ENCODE measurements at places on chromosomes 1 and 21.

- no peak for DNase-seq
Measured at GRCh38 chr1:12580054-12580887, 37.7 kb downstream of the DHRS3 start.

DNA sequence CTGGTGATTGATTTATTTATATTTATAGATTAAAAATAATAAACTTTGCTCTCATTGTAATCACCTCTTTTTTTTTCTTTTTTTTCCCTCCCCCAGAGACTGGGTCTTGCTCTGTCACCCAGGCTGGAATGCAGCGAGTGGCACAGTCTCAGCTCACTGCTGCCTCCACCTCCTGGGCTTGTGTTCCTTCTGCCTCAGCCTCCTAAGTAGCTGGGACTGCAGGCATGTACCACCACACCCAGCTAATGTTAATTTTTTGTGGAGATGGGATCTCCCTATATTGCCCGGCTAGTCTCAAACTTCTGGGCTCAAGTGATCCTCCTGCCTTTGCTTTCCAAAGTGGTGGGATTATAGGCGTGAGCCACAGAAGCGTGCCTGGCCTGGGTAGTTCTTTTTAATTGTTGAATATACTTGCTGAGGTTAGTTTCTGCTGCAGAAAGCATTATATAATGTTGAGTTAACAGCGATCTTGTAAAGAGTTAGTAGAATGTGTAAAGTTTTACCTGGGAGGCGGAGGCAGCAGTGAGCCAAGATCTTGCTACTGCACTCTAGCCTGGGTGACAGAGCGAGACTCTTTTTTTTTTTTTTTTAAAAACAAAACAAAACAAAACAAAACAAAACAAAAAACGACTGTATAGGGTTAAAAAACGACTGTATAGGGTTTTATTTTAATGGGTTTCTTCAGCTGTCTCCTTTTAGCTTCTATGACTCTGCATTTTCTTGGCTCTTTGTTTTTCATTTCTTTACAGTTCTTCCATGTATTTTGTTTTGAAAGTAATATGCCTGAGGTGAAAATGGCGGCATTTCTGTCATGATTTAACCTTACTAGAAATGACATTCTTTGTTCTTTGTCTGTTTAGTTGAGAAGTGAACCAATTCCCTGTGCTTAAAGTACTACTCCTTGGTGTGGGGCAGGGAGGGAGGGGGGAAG, 82.7 kb downstream of the CAMTA1 start:
- DNase-seq: no peak

DNA sequence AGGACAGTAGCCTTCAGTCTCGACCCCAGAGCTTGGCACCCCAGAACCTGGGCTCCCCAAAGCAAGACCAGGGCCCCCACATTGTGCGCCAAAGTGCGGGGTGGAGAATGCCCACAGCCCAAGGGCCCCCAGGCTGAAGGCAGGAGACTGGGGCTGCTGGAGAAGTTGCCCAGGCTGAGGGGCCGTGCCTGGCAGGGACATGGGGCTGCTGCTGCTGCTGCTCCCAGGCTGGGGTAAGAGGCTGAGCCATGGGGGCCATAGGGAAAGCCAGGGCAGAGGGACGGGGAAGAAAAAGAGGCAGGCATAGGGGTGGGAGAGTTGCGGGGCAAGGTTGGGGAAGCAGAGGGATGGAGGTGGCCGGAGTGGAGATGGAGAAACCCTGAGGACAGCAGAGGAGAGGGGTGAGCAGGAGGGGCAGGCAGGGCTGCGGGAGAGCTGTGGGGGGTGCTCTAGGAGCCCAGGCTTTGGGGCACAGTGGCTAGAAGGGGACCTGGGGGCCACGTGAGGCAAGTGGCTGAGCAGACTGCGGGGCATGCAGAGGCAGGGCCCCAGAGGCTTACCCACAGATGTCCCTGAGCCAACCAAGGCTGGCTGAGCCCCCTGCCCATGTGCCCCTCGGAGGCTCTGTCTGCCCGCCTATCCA, 18.9 kb downstream of the SLC27A3 start:
- DNase-seq: no peak

DNA sequence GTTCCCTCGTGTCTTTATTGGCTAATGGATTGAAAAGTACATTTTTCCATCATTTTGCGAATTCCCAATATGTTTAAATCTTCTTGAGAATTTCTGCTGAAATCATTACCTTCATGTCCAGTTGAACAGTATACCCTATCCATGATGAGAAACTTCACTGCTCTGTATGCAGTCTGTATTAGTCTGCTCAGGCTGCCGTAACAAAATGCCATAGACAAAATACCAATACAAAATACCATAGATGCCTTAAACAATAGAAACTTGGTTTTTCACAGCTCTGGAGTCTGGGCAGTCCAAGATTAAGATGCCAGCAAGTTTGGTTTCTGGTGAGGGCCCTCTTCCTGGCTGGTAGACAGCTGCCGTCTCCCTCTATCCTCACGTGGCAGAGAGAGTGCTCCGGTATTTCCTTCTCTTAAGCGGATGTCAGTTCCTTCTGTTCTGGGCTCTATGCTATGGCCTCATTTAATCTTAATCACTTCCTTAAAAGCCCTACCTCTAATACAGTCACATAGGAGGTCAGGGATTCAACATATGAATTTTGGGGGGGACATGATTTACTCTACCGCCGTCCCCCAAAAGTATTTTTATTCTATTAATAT, 27.0 kb downstream of the CXADR start:
- DNase-seq: no peak

- no peak for DNase-seq
Measured at GRCh38 chr1:205232945-205233397, 5.2 kb downstream of the TMCC2 start.

- peak; percentile 13 for DNase-seq
Measured at GRCh38 chr1:8284127-8284526, 33.8 kb upstream of the SLC45A1 start.

- no peak for DNase-seq
Measured at GRCh38 chr1:207495801-207496792, at the start of gene CR1. Gene CR1 (plus strand): TSS chr1:207496157. CDS start chr1:207496268, 111 bp downstream.

DNA sequence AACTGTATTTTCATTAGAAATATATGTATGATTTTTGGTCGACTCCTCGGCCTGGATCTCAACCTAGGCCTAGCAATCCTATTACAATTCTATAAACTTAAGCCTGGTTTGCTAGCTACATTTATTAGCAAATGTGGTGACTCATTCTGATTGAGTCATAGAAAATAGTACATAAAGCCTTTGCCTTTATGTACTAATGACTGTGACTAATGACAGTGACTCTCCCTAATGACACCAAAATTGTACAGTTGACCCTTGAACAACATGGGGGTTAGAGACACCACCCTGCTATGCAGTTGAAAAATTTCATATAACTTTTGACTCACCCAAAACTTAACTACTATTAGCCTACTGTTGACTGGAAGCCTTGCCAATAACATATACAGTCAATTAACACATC, 78.9 kb downstream of the CLEC20A start:
- DNase-seq: peak; percentile 8

- no peak for DNase-seq
Measured at GRCh38 chr1:68103884-68104554, 53.6 kb upstream of the DIRAS3 start.

- DNase-seq: no peak
Measured at GRCh38 chr1:112517646-112518045, 8.9 kb downstream of the WNT2B start.

DNA sequence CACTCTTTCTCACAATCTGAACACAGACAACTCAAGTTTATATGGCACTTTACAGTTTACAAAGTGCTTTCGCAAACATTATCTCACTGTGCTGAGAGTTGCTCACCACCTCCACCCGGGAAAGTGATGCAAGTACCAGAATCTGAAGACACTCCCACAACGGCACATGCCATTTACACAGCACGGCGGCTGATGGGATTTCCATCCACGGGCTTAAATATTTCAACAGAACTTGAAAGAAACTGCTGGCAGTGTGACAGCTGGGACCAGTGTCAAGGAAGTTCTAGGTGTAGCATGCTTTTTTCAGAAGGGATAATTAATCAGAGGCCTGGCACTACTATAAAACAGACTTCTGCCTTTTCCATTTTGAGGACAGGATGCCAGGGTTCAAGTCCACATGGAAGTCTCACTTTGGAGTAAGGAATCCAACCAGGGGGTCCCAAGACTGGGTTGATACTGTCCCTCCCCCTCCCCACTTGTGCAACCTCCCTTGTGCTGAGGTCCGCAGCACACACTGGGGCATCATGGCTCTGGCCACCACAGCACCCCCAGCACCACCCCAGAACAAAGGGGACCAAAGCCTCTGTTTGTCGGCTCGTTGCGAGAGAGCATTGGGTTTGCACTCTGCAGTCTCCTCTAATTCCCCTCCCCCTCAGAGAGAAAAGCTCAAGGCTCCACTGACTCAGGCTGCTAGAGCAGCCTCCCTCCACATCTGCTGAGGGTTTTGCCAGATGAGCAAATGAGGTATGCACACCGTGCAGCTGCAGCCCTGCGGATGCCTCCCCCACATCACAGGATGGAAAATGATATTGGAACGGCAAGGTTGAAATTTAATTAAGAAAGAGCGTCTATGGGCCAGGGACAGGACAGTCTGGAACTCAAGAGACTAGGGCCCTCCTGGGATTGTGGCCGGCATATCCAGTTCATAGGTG, 154.9 kb downstream of the TGFBR3 start:
- DNase-seq: no peak

DNA sequence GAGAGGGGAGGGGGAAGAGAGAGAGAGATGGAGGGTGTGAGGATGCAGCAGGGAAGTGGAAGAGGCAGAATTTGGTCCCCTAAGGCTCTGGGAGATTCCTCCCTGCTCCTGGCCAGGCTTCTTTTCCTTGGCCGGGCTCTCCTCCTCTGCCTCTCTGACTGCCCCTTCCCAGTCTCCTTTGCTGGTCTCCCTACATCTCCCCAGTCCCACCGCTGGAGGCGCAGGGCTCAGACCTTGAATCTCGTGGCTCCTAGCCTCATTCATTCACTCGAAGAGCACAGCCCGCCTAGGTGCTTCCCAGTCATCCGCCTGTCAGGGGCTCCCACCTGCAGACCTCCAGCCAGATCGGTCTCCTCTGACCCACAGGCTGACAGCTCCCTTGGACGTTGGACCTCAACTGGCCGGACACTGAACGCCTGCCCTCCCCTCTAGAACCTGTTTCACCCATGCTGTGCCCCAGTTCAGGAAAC, 76.5 kb downstream of the VWA5B1 start:
- DNase-seq: no peak

DNA sequence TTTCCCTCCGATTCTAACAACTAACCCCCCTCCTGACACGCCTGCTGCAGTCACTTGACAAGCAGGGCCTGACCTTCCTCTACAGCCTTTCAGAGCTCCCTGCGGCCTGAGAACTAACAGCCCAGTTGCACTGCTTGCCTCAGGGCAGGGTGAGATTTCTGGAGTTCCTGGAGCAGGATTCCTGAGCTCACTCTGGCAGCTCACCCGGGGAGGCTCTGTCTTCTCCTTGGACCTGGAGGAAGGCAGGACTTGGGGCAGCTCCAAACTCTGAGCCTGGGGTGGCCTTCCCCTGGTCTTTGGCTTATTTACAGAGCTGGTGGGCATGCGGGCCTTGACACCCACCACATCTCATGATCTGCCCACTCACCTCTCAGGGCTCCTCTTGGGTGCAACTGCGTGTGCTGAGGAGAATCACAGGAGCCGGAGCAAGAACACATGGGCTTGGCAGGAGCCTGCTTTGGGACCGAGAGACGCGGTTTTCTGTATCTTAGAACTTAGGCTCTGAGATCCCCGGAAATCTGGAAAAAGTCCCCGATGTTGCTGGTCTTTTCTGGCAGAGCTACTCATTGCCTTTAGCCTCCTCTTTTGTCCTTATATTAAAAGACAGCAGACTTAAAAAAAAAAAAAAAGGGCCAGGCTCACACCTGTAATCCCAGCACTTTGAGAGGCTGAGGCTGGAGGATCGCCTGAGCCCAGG, 13.1 kb upstream of the SLC25A34 start:
- no peak for DNase-seq

GRCh38 chr1:217076902-217077301, 353.7 kb upstream of the ESRRG start:
- no peak for DNase-seq

GRCh38 chr1:203327684-203328457, 22.6 kb downstream of the BTG2 start:
- DNase-seq: no peak

- DNase-seq: no peak
Measured at GRCh38 chr1:244304156-244304555, 147.6 kb downstream of the ADSS2 start.

GRCh38 chr1:90201467-90202358, 206.8 kb downstream of the ZNF326 start:
- DNase-seq: no peak
